ENCODE measurements at places on chromosomes 7 and 10. TPM values are rescaled to one million over a fixed set of nuclear protein-coding genes. Genes with fewer than 3 reads are reported as not detected.
A peak's percentile ranks its signal among the peaks of the same experiment; 100 is the strongest.

The CALML3 gene
- not detected for total RNA-seq

DNA sequence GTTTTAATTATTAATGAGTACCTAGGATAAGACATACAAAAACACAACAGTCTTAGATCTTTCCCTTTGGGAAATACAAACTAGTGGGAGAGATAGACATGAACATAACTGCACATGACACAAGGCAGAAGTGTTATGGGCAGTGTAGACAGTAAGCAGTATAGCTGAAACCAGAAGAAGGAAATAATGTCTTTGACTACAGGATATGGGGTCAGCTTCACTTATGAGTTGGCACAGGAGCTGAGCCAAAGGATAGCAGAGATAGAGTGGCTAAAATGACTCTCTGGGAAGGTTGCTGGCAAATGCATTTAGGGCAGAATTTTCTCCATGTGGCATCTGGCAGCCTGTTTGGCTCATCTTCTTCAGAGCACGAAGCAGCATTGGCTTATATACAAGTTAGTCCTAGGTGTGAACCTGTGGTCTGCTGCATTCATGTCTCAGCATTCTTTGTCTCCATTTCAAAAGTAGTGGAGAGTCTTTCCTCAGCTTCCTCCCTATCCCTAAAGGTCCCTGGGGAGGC, 60.3 kb upstream of the FEZF1 start:
- no peak overlapping the region for H3K27ac ChIP-seq
- no peaks in the 10 kb centered on the region for H3K27me3 ChIP-seq
- H3K4me1 ChIP-seq: no peaks in the 10 kb centered on the region
- H3K4me3 ChIP-seq: no peak overlapping the region
- no peaks in the 10 kb centered on the region for H3K36me3 ChIP-seq
- DNase-seq: no peak

GRCh38 chr10:49647985-49648795, 31.3 kb upstream of the C10orf53 start:
- H3K4me3 ChIP-seq: no peak overlapping the region
- no peaks in the 10 kb centered on the region for H3K4me1 ChIP-seq
- H3K36me3 ChIP-seq: no peaks in the 10 kb centered on the region
- DNase-seq: no peak
- H3K27ac ChIP-seq: no peak overlapping the region
- peaks cover 29% of the 10 kb centered on the region for H3K27me3 ChIP-seq

GRCh38 chr10:65273115-65273514, 1652.7 kb upstream of the LRRTM3 start:
- H3K27me3 ChIP-seq: no peaks in the 10 kb centered on the region
- H3K4me1 ChIP-seq: no peaks in the 10 kb centered on the region
- H3K27ac ChIP-seq: no peak overlapping the region
- DNase-seq: no peak
- no peak overlapping the region for H3K4me3 ChIP-seq

- peaks cover 30% of the 10 kb centered on the region for H3K27me3 ChIP-seq
- DNase-seq: peak; percentile 69
- H3K4me1 ChIP-seq: peaks cover 11% of the 10 kb centered on the region
- H3K27ac ChIP-seq: no peak overlapping the region
- peak overlapping the region; percentile 51 for H3K4me3 ChIP-seq
- no peaks in the 10 kb centered on the region for H3K36me3 ChIP-seq
These were observed 121.6 kb upstream of the ZNF92 start for GRCh38 chr7:65251851-65252620.
